ENCODE measurements at places on chromosomes 1 and 21.
A peak's percentile ranks its signal among the peaks of the same experiment; 100 is the strongest.

GRCh38 chr1:43706598-43707189 is 642 bp upstream of the ST3GAL3 start:
- peak; percentile 25 for DNase-seq

DNA sequence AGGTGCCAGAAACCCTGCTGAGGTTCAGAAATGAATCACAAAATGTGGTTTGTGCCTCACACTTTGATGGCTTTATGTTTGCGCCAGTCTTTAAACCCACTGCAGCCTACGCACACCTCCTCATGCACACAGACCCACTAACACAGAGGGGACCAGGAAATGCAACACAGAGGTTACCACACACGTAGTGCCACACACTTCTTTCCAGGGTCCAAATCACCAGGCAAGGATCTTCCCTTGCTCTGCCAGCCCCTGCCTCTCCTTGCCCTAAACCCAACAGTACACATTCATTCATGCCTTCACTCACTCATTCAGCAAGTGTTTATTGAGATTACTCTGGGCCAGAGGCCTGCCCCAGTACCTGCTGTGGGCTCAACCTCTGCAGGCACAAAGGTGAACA is 17.5 kb downstream of the MAB21L3 start:
- DNase-seq, result peak; percentile 50

GRCh38 chr1:203447151-203447550 is 28.5 kb upstream of the PRELP start:
- DNase-seq, result no peak

- DNase-seq, result no peak
Measured at GRCh38 chr1:17214876-17215544, 10.1 kb downstream of the PADI1 start.

DNA sequence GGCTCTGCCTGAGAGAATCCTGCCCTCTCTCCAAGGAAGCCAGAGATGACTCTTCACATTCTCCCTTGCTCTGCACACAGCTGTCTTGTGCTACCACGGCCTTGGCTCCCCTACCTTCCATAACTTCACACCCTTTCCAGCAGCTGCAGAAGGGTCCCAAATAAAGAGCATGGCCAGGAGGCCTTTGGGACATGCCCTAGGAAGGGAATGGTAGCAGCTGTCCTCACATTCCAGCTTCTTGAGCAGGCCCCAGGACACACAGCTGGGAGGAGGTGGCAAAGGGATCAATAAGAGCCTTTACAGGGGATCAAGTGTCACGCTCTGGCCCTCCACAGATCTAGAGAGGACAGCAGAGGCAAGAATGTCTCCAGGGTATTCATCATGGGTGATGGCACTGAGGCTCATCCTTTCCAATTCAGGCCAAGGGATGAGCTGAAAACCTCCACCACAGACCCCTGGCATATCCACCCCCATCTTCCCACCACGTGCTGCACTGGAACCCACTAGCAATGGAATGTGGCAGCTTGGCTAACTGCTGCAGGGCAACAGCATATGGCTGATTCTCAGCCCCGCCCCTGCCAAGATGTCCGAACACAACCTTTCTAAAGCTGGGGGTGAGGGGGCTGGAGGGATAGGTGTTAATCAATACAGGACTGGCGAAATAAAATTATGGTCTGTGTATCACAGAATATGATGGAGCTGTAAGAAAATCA is 17.8 kb upstream of the RAB29 start:
- no peak for DNase-seq

- DNase-seq, result no peak
Measured at GRCh38 chr1:222049176-222049575, 307.3 kb upstream of the DUSP10 start.
